ENCODE measurements at places on chromosomes 2 and 18.
A peak's percentile ranks its signal among the peaks of the same experiment; 100 is the strongest.

DNA sequence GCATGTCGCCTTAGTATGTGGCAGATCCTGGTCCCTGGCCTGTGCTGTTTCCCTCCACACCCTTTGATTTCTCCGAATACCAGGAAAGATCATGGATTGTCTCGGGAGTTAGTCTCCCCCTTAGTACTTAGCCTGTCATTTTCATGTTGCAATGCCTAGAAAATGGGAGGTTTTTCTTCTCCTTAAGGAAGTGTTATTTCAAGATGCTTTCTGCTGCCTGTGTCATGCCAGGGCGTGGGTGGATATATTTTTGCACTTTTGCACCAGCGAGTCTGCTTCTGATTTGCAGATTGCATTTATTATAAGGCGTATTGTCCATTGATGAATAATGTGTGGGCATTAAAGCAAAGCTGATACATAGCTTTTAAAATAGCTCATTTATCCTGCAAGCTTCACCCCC, 223.5 kb downstream of the NEDD4L start:
- peak; percentile 40 for DNase-seq

DNA sequence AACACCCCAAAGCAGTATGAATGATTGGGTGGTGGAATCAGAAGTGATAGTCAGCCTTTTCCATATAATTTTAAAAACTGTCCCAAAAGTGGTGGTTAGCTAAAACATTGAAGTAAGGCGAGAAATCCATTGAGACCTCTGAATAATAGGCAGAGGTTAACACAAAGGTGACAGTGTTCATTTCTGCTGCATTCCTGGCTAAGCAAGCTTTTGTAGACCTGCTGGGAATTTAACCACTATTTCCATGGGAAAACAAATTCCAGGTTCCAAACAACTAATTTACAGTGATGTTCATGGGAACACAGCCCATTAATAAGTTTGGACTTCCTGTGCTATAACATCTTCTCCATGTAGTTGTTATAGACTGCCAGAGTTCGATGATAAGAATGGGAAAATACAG, 6.3 kb upstream of the INO80D start:
- DNase-seq: no peak

DNA sequence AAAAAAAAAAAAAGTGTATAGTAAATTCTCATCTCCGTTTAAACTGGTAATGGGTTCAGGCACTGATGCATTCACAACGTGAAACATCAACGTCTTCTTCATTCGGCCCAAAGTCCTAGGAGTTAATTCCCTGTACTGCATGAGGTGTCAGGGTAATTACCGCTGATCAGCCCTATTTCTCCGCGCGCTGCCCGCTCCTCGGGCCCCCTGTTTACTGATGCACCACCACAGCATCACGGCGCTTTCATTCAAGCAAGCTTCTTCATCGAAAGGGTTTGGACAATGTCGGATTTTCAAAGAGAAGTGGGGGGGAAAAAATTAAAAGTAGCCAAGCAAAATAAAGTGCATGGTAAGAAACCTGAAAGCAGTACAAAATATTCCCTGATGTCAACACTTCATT, 352.0 kb upstream of the POU3F3 start:
- no peak for DNase-seq

- no peak for DNase-seq
These were observed 130.4 kb downstream of the GALR1 start for GRCh38 chr18:77379976-77380509.

- DNase-seq: no peak
These were observed 20.9 kb downstream of the FBXO36 start for GRCh38 chr2:229943171-229943570.

DNA sequence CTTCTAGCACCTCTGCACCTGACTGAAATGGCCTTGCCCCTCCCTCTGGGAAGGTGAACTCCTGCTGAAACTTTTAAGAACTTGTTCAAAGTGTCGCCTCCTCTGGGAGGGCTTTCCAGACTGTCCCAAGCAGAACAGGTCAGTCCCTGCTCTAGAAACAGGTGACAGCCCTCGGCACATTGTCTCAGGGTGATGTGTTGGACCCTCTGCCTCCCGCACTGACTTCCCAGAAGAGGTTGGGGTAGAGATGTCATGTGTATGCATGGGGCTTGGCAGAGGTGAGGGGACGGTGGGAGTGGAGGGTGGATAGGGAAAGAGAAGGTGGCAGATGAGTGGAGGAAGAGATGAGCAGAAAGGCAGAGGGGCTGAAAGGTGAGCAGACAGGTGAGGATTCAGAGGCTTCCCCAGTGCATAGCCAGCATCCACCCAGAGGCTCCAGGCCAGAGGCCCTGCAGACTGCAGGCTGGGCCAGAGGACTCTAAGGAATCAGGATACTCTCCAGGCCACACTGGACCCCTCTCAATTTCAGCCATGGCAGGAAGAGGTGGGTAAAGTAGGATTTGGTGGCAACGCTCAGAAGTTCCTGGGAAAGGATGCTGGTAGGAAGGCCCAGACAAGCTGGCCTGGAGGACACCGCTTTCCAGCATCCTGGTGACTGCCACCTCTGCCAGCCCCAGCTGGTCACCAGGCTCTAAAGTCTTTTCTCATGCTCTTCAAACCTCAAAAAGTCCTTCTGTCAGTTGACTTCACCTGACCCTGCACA, 24.8 kb upstream of the TNS1 start:
- no peak for DNase-seq

GRCh38 chr2:166762746-166763145, 125.5 kb upstream of the XIRP2 start:
- no peak for DNase-seq

DNA sequence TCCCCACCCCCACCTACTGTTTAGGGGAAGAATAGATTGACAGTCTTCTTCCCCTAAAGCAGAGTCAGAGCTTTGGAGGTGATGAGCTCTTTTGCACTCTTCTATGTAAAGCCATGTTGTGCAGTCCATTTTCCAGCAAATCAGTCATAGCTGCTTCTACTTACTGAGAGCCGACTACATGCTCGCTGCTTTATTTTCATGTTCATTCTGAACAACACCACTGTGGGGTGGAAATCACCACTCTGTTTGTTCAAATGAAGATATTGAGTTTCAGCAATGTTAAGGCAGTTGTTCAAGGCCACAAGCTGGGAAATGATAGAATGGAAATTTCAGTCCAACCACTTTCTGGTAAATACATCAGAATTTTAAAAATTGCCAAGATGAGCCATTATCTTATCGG, 88.3 kb downstream of the INSIG2 start:
- no peak for DNase-seq

Data from head of caudate nucleus (tissue), 42 donors.